ENCODE measurements at places on chromosomes 13 and 19.

DNA sequence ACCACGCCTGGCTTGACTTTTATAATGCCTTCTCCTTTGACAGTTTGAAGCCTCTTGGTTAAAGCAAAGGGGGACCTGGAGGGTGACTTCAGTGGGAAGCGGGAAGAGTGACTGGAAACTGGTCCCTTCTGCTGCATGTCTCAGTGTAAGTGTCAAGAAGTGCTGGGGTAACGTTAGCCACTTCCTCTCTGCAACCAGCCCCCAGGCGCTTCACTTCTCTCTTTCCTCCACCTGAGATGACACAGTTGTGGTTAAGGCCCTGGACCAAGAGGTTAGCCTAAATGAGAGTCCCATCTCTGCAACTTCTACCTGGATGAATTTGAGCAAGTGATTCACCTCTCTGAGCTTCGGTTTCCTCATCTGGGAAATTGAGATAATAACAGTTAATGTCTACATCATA is 16.3 kb downstream of the LEUTX start:
- no peak for DNase-seq

GRCh38 chr13:48009284-48009683 is 8.2 kb upstream of the SUCLA2 start:
- no peak for DNase-seq

- no peak for DNase-seq
Observed at GRCh38 chr19:1822210-1822609, 10.1 kb upstream of the ATP8B3 start.

GRCh38 chr13:110714797-110715394 is 1.4 kb downstream of the ING1 start:
- no peak for DNase-seq

- DNase-seq = peak; percentile 75
Observed at GRCh38 chr19:12766051-12766521, 9.3 kb downstream of the HOOK2 start.

Data from thymus (tissue), 14 donors.